ENCODE measurements at places on chromosomes 3 and 15.

DNA sequence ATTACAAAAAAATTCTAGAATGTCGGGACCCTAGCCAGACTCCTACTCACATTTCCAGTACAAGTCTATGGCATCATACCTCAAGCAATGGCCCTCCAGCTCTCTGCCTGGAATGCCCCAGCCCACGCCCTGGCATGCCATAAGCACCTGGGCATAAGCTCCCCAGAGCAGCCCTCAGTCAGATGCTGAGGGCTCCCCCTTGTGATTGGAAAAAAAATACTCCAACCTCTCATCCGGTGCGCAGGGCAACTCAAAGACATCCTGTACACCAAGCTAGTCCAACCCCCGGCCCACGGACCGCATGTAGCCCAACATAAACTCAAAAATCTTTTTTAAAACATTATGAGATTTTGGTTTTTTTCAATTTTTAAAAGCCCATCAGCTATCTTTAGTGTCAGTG, 115.4 kb downstream of the NEK10 start:
- peak; percentile 30 for DNase-seq

DNA sequence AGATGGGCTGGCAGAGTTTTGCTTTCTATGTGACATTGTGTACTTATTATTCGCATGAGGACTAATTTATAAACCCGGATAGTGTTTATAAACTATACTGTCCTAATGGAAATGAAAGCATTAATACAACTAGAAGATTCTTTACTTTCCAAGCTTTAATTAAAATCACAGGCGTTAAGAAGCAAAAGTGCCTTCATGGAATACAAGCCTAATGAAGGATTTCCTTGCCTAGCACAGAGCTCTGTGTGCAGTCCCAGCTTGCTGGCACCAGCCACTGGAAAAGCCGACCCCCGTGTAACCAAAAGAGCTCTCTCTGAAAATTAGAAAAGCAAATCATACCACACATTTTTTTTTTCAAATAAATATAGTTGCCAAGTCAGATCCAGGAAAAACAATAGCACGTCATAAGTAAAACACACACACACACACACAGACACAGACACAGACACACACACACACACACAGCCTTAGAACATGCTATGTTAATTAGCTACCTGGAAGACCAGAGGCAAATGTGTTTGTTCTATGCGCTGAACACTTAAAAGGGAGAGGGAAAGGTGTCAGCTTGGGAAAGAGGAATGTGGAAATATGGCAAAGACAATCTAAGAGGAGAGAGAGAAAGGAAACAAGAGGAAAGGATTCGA, 1084.2 kb downstream of the TUSC7 start:
- no peak for DNase-seq

GRCh38 chr3:155701882-155702465, 42.9 kb downstream of the PLCH1 start:
- peak; percentile 62 for DNase-seq

GRCh38 chr3:146503461-146504202, 34.3 kb upstream of the PLSCR2 start:
- DNase-seq: no peak

GRCh38 chr15:42118650-42119445, 24.5 kb upstream of the PLA2G4D start:
- no peak for DNase-seq

DNA sequence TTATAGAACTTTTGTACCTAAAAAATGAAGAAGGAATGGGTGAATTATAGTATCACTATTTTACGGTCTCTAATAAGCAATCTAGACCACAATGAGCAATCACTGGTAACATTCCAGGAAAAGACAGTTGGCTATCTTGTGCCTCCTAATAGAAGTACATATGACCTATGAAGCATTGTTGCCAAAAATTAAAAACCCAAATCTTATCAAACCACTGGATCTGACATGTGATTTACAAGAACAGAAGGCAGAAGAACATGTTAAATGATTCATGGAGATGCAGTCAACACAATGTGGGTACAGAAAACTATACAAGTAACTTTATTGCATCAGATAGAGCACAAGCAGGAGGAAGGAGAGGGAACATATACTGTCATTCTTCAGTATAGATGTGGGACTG, 14.5 kb upstream of the HYKK start:
- no peak for DNase-seq

GRCh38 chr15:33411596-33412540, 101.1 kb downstream of the RYR3 start:
- no peak for DNase-seq

DNA sequence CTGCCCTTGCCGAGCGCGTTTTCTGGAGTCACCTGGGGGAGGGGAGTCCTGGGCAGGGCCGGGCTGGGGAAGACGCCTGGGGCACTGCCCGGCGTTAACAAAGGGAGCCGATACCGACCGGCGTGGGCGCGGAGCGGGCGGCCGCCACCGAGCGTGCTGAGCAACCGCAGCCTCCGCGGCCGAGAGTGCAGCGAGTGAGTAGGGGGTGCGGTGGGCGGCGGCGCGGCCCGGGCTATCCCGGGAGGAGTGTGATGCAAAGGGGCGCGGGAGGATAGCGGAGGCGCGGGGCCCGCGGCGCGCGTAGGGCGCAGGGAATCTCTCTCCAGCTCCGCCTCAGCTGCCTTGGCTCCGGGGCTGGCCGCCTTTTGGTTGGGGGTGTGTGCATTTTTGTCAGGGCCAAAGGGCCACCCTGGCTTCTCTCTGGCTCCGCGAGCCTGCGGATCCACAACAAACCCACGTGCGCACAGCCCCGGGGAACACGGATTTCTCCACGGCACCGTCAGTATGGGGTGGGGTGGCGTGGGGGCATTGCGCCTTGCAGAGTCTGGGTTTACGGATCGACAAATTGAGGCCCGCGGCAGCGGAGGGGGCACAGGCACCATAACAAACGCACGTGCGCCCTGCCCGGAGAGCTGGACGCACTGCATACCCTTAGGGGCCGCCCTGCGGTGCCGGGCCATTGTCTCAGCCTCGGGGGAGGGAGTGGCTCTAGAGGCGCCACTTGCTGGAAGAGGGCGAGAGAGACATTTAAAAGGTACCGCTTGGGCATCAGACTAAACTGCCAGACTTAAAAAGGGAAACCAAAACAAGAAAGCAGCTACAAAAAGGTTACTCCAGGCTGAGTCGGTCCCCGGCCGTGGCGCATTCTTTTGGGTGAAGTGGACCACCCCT, 560 bp downstream of the ST6GAL1 start:
- peak; percentile 68 for DNase-seq

- DNase-seq: no peak
Measured at GRCh38 chr15:63997715-63998442, 48.4 kb downstream of the DAPK2 start.

- DNase-seq: no peak
Measured at GRCh38 chr15:31148297-31149087, 47.0 kb upstream of the TRPM1 start.

- DNase-seq: no peak
Measured at GRCh38 chr3:177596248-177596815, 399.1 kb upstream of the TBL1XR1 start.

- no peak for DNase-seq
Measured at GRCh38 chr3:129623447-129624118, 17.1 kb upstream of the PLXND1 start.

- DNase-seq: peak; percentile 12
Measured at GRCh38 chr3:120350401-120350941, 1.3 kb upstream of the LRRC58 start.

DNA sequence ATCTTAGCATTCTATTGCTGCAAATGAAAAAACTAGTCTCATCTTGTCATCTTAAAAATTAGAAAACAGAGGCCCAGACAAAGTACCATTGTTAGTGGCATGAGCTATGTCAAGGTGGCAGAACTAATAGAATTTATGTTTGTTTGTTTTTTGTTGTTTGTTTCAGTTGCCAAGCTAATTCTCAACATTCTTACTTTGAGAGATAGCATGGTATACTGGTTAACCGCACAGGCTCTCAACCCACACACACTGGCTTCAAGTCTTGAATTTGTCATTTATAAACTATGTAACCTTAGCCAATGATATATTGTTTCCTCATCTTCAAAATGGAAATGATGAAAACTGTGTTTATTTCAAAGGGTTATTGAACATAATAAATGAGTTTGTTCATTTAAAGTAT, 367.6 kb upstream of the PLSCR5 start:
- no peak for DNase-seq

DNA sequence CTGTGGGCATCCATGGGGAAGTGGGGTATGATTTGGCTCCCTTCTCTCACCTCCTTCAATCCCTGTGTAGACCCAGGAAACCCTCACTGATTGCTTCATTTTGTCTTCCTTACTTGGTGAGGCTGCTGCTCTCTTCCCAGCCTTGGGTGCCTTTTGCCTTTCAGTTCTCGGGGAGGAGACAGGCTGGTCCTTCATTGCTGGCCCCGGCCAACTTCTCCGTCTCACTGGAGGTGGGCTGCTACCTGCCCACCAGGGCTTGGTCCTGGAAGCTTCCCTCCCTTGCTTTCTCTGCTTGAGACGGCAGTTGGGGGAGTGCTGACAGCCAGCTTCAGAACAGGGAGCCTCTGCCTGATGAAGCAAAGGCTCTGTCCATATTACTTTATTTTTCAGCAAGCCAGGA, 4.7 kb downstream of the FOXL2 start:
- no peak for DNase-seq

DNA sequence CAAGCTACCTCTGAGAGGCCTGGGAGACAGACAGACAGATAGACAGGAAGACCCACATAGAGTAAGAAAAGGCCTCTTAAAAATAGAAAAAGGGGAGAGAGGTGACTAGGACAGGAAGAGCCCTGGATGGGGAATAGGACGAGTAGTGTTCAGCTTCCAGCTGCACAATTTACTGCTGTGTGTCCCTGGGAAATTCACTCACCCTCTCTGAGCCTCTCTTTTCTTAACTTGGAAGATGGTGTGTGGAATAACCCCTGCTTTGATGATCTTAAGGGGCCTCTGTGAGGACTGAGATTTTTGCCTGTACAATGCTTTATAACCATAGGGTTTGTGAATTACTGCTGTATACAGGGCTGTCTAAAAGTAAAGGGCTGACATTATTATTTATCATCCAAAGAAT, 37.5 kb downstream of the FEM1B start:
- no peak for DNase-seq

GRCh38 chr15:29740692-29741311, 81.5 kb downstream of the TJP1 start:
- DNase-seq: no peak

GRCh38 chr3:14691239-14691638, 16.3 kb downstream of the C3orf20 start:
- DNase-seq: no peak

DNA sequence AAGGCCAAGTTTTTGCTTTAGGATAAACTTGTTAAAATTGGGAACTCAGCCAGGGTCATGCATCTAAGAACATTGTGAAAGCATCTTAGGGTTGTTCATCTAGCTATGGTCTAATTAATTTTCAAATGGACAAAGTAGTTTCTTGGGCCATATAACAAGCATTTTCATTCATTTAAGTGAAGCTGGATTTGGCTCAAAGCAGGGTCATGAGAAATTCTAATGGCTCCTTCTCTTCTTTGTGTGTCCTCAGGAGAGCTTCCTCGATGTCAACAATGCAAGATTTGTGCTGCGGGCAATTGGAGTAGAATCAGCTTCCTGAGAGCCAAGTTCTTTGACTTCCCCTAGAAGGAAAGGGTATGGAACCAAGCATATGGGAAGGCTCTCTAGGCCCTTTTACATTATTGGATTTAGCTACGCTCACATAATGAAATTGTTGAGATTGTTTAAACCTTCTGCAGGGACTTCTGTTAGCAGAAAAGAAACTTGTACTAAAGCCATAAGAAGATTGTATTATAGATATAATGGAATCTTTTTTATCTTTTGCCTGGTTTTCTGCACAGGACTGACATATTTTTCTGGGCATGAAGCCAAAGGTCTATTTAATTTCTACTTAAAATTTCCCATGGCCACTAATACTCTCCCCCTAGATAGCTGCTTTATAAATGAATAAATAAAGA, 1.8 kb upstream of the SAMMSON start:
- DNase-seq: peak; percentile 5

- DNase-seq: no peak
Measured at GRCh38 chr15:62533687-62534086, 368.6 kb upstream of the C2CD4B start.

- no peak for DNase-seq
Measured at GRCh38 chr3:13083254-13083653, 10.0 kb upstream of the IQSEC1 start.

DNA sequence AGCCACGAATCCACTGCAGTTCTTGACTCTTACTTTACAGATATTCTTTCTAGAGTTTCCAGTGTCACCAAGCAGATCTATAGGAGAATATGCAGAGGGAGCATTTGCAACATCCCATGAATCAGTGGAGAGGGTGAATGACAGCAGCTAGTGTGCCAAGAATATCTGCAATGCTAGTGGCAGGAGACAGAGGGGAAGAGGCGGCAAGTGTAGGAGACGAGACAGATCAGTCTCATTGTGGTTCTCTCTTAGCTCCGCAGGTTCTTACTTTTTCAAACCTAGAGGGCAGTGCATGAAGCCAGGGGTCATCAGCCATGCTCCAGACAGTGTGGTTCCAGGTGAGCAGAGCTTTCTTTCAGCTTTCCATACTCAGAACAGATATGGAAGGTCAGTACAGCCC, 744 bp downstream of the ZNF619 start:
- no peak for DNase-seq

DNA sequence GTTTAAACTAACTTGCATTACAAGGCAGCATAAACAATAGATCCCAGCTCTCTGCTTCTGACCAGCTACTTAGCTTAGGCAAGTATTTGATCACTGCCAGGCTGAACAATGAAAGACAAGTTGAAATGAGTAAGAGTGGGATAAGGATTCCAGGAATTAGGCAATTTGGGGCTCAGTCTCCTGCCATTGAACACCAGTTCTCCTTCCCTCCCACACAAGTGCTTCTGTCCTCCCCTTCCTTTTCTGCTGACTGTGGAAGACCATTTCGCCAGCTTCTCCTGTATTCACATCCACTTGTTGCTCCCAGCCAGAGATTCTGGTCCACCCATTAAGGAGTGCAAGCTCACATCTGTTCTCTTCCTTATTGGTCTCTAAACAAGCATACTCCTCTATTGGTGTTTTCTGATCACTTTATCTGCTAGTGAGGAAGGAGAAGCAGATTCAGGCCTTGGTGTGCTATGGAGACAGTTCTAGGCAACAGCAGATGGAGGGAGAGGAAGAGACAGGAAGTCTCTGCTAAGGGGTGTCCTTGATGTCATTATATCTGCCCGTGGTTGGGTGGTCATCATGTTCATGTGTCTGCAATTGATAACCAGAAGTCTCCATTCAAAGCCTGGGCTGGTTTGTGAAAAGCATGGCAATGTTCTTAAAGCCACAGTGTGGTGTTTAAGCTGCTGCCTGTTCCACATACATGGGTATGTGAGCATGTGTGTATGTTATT, 121.5 kb downstream of the PLCL2 start:
- no peak for DNase-seq

- no peak for DNase-seq
Measured at GRCh38 chr15:74147051-74147450, 16.7 kb downstream of the ISLR2 start.

DNA sequence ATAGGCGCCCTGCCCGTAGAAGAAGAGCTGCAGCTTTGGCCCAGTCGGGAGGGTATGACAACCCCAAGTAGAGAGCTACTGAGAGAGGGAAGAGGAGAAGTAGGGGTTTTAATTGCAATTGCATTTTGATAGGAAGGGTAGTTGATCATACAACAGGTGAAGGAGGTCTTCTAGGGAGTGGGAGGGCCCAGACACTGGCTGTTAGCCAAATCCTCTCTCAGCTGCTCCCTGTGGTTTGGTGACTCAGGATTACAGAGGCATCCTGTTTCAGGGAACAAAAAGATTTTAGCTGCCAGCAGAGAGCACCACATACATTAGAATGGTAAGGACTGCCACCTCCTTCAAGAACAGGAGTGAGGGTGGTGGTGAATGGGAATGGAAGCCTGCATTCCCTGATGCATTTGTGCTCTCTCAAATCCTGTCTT, 408.9 kb upstream of the THBS1 start:
- DNase-seq: peak; percentile 77

GRCh38 chr15:38670128-38671005, 105.8 kb upstream of the RASGRP1 start:
- no peak for DNase-seq
